Hematopoietic multipotent progenitor cell (in vitro differentiated cells): ENCODE measurements at places on chromosomes 6 and 20.
A peak's percentile ranks its signal among the peaks of the same experiment; 100 is the strongest.

DNA sequence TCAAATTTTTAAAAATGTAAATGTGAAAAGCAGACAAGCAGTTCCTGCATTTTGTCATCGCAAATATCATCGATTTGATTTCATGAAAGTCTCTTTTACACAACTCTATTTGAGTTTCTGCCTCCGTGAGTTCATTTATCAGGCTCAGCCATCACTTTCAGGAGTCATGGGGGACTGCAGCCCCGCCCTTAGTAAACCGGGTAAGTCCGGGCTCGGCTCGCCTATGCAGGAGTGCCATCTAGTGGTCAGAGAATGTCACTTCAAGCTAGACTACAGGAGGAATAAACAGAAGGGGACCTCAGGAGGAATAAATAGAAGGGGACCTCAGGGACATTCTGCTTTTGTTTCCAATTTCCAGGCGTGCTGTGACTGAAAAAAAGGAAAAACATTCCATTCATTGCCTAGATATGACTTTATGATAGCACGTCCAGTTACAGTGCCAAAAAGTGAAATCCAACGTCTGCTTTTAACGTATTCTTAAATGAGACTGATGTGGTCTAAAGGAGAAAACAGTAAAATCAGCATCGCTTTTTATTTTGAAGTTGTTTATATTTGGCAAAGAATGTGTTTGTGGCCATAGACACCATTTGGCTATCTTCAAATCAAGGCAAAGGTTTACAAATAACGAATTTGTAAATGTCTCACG is 333.9 kb downstream of the HACE1 start:
- DNase-seq, result peak; percentile 90

DNA sequence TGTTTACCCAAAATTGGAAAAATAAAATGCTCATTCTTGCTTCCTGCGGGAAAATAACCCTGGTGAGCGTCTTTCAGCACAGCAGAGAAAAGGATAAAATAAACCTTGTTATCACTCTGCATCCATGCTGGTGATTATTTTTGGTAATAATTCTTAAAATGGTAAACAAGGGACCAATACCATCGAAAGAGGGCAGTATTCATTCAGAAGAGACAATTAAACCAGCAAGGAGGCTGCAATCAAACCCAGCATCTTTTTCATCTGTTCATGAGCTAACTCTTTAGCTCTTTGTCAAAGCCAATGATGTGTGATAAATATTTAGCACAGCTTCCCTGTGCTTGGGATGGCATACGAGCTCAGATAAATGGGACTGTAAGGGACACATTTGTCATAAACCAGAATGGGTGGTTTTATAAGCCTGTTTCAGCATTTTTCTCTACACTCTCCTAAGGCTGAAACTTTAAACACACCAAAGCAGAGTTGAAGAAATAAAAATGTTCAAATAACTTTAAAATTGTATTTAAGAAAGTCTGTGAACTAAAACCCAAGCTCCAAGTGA is 34.4 kb downstream of the CDH26 start:
- DNase-seq, result no peak

- DNase-seq, result no peak
Observed at GRCh38 chr20:22729616-22730236, 145.4 kb upstream of the FOXA2 start.

- DNase-seq, result peak; percentile 23
Observed at GRCh38 chr6:75230484-75231325, 12.9 kb downstream of the COX7A2 start.

DNA sequence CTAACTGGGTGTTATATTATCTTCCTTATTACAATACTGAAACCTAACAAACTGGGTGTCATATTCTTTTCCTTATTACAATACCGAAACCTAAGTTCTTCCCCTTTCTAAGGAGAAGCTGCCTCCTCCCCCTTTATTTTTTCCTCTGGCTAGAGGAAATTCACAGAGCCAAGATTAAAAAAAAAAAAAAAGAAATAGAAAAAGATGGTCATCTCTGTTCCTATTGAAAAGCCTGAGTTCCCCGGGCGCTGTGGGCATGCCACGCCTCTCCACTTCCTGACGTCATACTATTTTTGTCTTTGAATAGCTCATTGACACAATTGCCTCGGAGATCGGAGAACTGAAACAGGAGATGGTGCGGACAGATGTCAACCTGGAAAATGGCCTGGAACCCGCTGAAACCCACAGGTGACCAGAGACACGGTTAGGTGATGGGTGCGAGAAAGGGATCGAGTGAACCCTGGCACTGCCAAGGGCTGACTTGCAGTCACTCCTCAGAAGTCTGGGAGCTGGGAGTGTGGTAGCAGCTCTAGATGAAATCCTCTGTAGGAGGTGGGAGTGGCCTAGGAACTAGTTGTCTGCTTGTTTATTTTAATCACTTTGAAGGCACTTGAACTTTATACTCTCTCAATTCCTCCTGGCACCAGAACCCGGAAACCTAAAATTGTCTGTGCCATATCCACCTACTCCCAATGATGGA is 82.2 kb upstream of the NAA20 start:
- DNase-seq, result no peak

DNA sequence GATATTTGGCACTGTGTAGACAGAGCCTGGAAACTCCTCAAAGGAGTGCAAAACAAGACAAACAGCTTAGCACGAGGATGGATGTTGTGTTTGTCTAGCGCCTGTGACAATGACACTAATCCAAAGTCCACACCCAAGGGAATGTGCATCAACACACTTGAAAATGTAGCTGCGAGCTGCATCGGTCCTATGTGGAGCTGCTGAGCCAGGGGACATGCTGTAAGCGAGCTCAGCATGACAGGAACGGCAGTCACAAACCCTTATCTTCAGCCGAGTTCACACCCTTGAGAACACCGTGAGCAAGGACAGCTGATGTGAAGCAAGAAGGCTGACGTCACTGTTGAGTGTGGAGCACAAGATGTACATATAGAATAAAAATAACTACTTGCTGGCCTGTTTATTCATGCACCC is 684.3 kb downstream of the QKI start:
- no peak for DNase-seq

GRCh38 chr6:141641406-141641805 is 491.3 kb upstream of the GJE1 start:
- DNase-seq, result no peak

- peak; percentile 32 for DNase-seq
Observed at GRCh38 chr20:17570347-17571152, 675 bp downstream of the DSTN start.

GRCh38 chr6:134961366-134961765 is 11.5 kb upstream of the ALDH8A1 start:
- DNase-seq, result no peak

DNA sequence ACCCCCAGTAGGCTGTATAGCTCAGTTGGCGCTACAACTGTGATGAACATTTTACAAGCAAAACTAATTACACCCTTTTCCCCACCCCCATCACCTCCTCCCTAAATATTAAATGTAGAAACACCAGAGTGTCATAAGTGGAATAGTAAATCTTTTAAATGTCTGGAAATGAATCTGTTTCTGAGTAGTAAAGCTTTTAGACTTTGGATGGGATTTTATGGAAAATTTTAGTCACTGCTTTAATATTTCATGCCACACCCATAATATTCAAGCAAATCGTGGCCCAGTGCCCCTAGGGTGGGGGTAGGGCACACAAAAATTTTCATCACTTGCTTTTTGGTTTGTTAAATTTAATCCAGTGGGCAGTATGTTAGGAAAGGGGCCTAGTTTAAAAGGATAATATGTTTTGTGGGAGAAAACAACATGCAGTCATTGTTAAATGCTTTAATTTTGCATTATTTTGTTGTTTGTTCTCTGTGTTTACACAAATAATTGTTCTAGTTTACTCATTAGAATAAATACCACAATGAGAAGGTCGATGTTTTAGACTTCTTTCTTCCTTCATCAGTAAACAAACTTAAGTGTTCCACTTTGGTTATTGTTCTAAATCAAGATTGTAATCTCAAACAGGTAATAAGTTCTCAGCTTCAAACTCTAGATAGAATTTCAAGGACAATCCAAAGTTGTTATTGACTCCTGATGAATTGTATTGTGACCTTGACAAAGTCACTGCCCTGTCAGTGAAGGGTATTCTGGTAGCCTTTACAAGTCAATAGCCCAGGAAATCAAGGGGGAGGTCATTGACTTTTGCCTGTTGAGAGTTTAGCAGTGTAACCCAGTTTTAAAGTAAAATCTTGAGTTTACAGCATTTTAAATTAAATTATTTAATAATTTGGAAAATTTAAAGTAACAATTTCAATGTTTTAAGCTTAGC is 79.2 kb downstream of the CBFA2T2 start:
- DNase-seq, result no peak

DNA sequence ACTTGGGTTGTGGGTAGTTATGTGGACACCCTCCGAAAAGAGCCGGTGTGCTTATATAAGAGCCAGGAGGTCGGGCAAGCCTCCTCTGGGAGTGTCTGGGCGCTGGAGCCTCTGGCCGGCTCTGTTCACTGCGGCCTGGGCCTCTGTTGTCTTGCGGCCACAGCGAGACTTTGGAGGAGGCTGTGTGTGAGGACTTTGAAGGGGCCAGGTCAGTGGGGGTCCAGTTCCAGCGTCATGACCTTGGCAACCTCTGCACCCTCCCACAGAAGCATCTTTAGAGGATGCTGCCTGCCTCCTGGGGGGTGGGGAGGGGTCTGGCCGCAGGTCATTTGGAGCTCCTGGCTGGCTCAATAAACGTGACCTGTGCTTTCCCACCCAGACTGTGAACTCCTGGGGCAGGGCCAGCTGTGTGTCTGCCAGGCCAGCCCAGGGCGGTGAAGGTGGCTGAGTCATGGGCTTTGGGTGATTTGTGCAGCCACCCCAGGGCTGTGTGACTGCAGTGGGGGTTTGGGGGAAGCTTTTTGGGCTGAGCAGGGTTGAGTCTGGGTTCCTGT is 1.2 kb downstream of the TCEA2 start:
- DNase-seq, result no peak

DNA sequence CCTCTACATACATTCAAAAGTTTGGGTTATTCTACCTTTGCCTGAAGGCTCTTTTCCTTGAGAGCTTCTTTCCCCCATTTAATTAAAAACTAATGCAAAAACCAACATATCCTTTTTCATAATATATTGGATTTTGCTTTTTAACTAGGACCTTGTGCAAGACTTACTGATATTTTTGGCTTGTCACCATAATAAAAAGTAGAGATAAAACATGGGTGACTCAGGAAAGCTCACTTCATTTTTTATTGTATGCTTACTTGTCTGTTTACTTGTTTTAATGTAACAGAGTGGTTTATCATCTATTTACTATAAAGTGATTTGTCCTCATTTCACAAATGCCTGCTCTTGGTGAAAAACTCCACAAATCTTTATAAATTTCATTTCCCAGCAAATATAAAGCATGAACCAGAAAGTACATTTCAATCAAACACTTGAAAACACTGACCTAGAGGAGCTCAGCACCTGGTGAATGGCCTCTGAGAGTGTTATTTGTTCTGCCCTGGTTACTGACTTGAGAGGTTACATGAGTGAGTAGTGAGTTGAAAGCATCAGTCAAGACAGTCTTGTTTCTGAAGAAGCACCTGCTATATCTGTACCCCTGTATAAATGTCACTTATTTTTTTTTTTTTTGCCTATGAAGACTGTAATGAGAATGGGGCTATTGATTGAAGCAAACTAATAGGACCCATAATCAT is 20.8 kb downstream of the ADGRG6 start:
- DNase-seq, result no peak

GRCh38 chr6:55198715-55199114 is 24.4 kb downstream of the HCRTR2 start:
- DNase-seq, result no peak

DNA sequence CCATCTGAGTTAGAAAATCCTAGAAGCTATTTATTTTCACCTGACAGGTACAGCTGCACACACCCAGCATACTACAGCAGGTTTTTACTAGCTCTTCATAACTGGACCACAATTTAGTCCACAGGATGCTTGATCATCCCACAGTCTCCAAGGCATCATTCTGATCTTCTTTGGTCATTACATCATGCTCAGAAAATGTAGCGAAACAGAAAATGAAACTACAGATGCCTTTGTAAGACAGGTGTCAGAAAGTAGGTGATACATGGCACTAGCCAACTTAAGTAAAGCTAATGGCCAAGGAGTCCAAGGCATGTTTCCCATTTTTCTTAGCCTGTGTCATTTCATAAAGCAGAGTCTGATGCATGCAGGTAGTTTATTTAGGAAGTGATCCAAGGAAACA is 102.3 kb downstream of the HTR1B start:
- DNase-seq, result no peak

DNA sequence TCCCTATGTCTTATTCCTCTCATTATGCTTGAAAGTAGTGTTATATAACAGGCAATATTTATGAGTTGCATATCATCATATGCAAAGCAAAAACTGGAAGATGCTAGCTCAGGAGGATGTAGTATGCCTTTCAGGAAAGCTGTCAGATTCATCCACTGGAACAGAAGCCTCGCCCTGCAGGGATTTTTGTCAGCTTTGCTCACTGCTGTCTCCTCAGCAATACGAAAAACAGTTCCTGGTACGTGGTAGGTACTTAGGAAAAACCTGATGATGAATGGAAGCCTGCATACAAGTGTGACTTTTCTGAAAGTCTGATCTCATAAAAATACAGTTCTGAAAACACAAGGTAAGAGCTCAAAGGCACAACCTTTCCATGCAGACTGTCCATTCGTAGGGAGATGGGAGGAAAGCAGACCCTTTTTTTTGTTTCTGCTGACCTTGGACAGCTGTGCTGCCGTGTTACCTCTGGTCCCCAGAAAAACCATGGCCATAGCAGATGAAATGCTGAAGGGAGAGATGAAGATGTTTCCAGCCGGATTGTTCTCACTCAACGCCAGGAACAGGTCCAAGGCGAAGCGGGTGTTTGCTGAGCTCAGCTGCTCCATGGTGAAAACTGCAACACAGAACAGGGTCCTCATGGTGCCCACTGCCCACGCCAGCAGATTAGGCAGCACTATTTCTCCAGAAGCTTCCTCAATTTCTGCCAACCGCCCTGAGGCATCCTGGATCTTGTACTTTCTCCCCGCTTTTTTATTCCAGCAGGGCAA is 1.5 kb downstream of the SERPINB1 start:
- no peak for DNase-seq

DNA sequence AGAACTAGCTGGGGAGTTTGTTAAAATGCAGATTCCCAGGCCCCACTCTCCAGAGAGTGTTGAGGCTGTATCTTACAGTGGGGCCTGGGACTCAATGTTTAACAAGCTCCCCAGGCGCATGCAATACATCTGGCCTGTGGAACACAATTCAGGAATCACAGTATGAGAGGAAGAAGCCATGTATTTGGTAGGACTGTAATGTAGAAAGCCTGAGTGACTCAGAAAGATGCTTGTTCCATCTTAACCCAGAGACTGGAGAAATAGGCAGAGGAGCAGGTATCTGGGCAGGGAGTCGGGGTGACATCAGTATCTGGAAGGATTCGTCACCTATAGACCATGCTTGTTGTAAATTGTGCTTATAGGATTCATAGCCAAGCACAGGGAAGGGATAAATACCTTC is 90.5 kb downstream of the UNC5CL start:
- DNase-seq, result no peak

DNA sequence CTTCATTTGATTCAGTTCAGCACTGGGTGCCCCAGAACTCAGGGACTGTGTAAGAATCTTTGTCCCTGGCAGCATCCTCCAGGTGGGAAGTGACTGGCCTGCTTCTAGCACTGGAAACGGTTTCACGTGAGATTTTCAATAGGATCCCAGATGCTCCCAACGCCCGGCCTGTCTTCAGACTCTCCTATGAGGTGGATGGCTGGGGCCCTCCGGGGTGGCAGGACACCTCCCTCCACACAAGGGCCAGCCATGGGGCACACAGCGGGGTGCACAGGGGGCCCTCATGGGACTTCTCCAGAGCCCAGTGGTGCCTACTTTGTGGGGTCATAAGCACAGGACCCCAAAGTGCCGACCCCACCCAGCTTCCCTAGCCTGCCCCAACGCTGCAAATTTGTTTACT is 72.8 kb downstream of the SMOC2 start:
- no peak for DNase-seq

- no peak for DNase-seq
Observed at GRCh38 chr20:33209789-33210188, 7.4 kb upstream of the BPIFA3 start.
